ENCODE measurements at places on chromosomes 2 and 18.

- no peak for DNase-seq
Measured at GRCh38 chr2:171798156-171798820, 95.8 kb downstream of the SLC25A12 start.

GRCh38 chr2:98269830-98270229, 76.4 kb upstream of the CNGA3 start:
- no peak for DNase-seq

DNA sequence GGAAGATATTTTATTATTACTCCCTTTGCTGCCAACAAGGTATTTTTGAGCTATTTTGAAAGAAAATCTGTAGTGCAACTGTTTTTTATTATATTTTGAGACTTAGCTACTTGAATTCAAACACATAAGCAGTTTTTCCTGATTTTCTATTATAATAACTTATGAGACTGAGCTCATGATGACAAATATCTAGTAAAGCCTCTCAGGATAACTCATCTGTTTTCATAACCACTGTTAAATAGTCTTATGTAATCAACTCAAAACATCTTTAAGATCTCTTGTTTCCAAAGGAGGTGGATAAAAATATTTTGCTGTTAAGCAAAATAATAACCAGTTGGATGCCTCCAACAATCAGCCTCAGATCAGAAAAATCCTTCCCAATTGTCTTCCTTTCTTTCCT, 21.9 kb upstream of the PPP1CB start:
- no peak for DNase-seq

DNA sequence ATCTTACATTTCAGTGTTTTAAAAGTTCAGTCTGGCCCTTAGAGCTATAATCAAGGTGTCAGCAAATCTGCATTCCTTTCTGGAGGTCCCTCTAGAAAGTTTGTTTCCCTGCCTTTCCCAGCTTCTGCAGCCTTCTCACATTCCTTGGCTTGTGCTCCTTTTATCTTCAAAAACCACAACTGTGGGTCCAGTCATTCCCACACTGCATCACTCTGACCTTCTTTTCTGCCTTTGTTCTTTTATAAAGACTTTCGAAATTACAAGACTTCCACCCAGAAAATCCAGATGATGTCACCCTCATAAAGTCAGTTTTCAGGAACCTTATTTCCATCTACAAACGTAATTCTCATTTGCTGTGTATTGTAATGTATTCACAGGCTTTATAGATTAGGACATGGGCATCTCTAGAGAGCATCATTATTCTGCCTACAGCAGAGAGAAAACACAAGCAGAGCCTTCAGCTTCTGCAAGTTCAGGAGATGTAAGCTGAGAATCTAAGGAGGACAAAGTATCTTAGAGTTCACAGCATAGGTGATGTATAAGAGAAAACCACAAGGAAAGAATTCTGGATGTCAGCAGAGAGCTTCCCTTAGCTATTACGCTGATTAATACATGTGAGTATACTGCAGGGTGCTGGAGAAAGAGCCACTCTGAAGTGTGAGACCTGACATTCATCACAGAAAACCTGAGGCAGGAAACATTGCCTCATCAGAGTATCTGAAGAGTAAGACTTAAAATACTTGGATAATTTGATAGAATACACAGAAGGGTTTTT, 1100.2 kb downstream of the CBLN2 start:
- DNase-seq: no peak

GRCh38 chr2:230358305-230358704, 31.3 kb downstream of the SP140L start:
- DNase-seq: no peak

Data from mucosa of gallbladder (tissue), 1 donor.